ENCODE measurements at places on chromosomes 12 and 14.

GRCh38 chr14:105069522-105069870, 4.3 kb upstream of the GPR132 start:
- DNase-seq = no peak

- no peak for DNase-seq
These were observed 21.5 kb downstream of the PPTC7 start for GRCh38 chr12:110561471-110562201.

DNA sequence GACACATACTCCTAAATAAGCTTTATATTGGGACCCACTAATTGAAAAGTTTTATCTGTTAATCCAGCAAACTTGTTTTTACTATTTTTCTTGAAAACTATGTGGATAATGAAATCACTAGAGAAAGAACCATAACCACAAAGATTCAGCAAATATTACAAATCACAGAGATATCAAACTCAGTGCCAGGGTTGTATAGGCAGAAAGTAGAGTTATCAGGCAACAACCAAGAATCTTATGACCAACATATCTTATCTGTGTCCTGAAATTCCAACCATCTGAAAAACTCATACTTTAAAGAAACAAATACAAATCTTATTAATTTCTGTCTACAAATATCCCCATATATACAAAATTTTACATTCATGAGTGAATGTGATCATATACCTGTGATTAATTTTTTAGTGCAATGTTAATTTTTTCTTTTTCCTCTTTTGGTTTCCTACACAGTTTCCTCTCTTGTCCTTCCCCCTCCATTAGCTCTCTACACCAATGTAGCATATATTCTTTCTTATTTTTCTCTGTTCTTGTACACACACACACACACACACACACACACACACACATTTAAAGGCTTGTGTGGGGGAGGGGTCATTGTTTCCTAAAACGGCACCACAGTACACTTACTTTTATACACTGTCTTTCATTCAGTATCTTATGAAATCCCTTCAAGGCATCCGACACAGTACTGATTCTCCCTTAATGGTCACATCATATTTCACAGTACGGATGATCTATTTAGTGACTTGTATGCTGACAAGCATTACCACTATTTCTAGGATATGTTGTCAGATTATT, 18.6 kb downstream of the AMN1 start:
- DNase-seq = no peak

DNA sequence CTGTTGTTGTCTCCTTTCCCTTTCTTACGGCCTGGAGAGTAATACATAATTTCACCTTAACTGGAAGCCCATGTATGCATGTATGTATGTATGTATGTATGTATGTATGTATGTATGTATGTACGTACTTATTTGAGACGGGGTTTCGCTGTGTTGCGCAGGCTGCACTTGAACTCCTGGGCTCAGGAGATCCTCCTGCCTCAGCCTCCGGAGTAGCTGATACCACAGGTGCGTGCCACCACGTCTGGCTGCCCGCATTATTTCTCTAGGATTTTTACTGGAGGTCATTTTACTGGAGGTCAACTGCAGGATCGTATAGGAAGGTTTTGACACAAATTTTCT, 644 bp upstream of the OS9 start:
- DNase-seq = no peak

DNA sequence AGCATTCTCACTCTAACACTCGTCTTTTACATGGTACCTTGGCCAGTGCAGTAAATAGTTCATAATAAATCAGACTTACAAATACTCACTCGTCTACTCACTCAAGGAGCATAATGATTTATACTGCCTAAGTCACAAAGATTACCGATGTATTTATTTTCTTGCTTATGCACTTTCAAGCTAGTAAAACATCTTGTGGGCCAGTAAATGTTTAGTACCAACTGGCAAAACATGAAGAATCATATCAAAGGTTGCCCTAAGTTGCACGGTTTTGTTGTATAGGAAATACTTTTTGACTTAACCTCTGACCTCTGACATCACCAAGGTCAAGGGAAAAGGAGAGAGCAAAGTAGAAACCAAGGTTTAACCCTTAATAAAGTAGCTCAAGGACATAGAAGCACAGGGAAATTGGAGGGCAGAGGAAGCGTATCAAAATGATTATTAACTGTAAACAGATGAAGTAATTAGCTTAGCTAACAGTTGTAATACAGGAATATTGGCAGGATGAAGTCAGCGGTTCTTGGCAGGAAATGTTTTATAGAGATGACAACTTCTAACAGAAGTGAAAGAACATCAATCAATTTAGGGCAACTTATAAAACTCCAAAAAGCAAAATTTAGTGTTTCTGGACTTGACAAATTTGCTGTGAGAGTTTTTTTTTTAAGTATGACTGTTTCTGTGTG, 131.9 kb downstream of the HMGA2 start:
- no peak for DNase-seq

GRCh38 chr14:105531088-105531893, 4.9 kb downstream of the TMEM121 start:
- DNase-seq = no peak

- no peak for DNase-seq
These were observed 17.4 kb downstream of the PDE1B start for GRCh38 chr12:54566792-54567191.

DNA sequence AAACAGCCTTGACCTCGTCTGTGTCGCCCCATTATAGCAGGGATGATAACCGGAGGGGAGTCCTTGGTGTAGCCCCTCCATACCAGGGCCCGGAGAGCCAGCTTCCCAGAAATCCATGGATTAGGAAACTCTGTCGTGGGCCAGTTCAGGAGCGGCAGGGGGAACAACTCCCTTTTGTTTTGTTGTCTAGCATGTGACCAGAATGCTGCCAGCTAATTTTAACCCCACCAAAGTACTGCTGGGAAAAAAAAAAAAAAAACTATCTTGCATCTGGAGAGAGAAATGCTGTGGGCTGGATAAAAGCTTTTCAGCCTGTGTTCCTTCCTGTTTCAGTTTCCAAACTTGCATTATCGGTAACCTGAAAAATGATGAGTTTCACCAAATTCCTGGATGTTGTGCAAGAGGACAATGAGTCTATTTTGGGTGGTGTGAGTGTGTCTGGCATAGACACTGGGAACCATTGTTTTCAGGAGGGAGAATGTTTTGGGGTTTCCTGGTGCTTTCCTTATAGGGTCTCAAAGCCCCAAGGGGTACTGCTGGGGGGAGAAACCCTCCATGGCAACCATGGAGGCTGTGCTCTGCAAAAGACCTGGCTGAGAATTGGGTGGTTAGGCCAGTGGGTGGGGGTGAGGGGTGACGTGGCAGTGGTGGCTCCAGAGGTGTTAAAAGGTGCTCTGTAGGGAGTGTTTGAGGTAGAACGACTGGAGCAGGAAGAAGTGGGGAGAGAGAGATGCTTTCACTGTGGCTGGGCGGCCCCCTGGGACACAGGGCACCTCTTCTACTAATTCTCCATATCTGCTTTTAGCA, 14.9 kb upstream of the IRF2BPL start:
- DNase-seq = peak; percentile 77

DNA sequence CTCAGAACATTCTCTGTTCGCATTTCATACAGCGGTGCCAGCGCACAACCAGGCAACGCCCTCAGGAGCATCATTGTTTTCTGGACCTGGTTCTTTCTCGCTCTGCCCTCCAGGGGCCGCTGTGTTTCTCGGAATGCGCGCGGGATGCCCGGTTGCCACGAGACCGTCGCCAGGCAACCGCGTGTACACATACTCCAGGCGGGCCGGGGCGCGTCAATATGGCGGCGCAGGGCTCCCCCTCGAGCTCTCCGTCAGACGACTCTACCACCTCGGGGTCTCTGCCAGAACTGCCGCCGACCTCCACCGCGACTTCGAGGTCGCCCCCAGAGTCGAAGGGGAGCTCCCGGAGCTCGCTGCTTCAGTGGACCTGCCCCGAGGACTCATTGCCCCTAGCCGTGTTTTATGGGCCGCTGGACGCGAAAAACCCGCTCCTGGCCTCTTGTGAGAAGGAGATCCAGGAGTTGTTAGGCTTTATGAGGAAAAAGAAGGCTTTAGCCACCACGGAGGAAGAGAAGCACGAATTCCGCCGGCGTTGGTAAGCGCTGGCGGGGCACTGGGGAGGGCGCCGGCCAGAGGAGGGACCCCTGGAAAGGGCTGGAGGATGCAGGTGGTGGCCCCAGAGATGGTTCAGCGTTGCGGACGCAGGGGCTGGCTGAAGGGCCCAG, at the start of gene CFAP54:
CFAP54 (plus strand) TSS at position 186 of the 665 bp plus-strand sequence; CDS start at position 219, 33 bp downstream.
- peak; percentile 95 for DNase-seq

GRCh38 chr12:69265205-69265604, 25.8 kb downstream of the CPSF6 start:
- no peak for DNase-seq

DNA sequence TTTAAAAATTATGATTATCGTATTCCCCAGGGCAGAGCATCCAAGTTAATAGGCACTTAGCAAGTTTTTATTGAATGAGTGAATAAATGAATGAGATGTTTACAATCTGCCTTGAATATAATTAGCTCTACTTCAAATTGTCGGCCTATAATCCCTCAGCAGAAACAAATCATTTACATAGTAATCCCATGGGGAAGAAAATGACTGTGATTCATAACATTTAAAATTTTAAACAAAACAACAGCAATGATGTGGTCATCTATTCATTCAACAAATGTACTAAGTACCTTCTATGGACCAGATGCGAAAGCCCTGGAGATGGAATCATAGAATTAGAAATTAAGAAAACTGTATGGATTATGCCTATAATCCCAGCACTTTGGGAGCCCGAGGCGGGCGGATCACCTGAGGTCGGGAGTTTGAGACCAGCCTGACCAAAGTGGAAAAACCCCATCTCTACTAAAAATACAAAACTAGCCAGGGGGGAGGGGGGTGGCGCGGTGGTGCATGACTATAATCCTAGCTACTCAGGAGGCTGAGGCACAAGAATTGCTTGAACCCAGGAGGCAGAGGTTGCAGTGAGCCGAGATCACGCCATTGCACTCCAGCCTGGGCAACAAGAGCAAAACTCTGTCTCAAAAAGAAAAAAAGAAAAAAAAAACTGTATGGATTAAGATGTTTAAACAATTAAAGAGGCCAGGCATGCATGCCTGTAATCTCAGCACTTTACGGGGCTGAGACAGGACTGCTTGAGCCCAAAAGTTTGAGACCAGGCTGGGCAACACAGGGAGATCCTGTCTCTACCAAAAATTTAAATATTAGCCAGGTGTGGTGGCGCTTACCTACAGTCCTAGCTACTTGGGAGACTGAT, 17.7 kb upstream of the MDM2 start:
- no peak for DNase-seq

- DNase-seq = no peak
These were observed 25.0 kb upstream of the COCH start for GRCh38 chr14:30849354-30849753.

DNA sequence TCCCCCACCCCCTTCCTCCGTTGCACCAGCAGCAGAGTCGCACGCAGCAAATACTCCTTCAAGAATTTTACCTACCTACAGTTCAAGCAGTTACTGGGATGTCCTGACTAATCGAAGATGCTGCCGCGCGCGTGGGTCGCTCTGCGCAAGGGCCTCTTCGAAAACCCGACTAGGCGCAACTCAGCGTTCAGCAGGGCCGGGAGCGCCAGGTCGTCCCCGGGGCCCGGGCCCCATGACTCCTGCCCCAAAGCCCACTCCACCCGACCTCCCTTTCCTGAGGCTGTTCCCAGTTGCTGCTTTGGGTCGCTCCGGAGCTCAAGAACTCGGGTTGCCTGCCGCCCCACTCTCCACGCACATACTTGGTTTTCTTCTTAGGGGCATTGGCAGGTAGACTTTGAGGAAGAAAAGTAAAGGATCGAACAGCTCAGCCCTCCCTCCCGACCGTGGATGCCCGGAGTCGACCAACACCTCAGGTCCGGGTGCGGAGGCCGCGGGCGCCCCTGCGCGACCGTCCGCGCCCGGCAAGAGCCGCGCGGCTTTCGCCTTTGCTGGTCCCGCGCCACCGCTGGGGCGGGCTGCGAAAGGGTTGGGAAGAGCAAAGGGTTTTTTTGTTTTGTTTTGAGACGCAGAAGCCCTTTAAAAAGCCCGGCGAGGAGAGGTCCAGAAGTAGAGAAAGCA, 1.9 kb downstream of the BMP4 start:
- peak; percentile 11 for DNase-seq

GRCh38 chr12:119803381-119803791, 73.7 kb downstream of the CIT start:
- DNase-seq = peak; percentile 73

DNA sequence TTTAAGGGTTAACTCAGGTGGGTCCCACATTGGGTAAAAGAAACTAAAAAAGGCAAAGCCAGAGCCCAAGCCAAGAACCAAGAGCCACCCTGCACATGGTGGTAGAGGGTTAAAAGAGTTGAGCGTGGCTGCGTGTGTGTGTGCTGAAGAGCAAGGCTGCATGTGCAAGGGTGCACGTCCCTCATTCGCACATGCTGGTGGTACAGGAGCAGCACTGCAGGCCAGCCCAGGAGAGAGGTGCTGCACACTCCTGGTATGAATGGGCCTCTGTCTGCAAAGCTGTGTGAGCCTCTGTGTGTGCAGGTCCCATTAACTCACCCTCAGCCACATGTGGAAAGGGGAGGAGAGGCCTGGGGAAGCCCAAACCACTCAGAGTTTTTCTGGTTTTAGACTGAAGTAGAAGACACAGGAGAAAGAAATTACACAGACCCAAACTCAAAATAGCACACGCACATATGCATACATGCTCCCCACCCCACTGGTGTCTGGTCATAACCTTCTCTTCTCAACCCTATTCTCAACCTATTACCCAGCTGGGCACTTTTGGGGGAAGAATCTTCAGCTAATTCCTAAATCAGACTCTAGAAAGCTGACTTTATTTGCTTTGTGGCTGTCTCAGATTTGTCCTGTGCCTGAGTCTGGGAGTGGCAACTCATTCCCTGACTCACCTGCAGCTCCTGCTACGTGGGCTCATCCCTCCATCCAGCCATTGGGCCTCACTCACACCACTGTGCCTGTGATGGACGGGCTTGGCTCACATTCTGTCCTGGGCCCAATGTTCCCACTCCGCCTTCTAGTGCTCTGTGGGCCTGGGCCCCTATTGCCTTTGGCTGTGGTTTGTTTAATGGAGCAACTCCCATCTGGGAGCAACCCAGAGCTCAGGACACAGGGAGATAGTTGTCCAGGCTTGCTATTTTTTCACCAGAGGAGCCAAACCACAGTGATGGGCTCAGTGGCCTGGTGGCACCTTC, 30.8 kb upstream of the COL2A1 start:
- DNase-seq = no peak

GRCh38 chr12:12024911-12025682, 45.6 kb upstream of the BCL2L14 start:
- no peak for DNase-seq

DNA sequence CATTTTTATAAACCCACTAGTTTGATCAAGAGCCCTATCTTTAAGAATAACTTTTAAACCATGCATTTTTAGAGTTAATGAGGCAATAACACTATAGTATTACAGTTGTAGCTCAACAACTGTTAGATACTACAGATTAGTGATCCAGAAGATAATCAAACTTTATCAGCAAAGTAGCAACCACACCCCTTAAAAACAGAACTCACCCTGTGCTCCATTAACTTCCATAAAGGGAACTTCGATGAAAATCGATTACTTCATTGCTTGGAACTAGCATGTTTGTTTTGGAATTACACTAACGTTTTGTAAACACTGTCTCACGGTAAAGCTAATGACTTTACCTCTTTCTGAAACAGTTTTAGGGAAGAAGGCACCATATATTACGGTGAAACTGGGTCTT, 1.4 kb downstream of the SGPP1 start:
- DNase-seq = peak; percentile 8

GRCh38 chr12:114916124-114916523, 232.1 kb upstream of the TBX3 start:
- peak; percentile 74 for DNase-seq

GRCh38 chr12:66929121-66929520, 250.2 kb upstream of the GRIP1 start:
- DNase-seq = no peak

- DNase-seq = peak; percentile 28
These were observed 7.5 kb downstream of the KLRG1 start for GRCh38 chr12:8996682-8997405.
